ENCODE measurements at places on chromosomes 1 and 21.

DNA sequence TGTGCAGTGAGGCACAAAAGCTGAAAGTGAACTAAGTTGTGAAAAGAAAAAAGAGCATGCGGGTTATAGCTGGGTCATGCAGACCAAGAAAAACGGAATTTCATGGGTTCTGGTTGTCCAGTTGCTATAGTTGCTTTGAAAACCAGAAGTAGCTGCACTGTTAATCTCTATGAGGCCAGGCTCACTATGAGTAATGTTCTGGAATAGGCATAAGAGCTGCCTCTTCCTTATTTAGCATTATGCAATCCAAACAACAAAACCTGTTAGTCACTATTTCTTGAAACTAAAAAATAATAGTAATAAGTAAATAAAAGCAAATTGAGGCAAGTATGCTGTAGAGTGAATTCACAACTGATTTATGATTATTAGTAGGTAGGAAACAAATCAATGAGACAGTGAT is 1383.7 kb downstream of the MRPL39 start:
- DNase-seq, result no peak

DNA sequence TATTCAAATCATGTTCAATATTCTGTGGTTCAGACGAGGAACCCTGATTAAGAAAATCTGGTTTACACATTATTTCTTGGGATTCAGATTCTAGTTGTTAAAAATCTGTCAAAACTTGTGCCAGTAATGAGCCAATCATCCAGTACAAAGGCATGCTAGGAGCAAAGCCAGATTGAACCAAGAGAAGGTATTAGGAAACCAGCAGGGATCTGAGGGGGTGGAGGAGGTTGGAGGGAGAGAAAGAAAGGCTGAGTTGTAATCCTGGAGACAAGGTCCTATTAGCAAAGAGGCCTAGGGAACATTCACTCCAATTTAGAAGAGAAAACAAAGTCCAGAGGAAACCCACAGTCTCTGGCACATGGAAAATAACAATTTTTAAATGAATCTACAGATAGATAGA is 352.9 kb downstream of the LTN1 start:
- no peak for DNase-seq

- no peak for DNase-seq
Observed at GRCh38 chr1:202013603-202014002, 3.2 kb downstream of the ELF3 start.

GRCh38 chr1:84246213-84246612 is 55.3 kb upstream of the SAMD13 start:
- no peak for DNase-seq

DNA sequence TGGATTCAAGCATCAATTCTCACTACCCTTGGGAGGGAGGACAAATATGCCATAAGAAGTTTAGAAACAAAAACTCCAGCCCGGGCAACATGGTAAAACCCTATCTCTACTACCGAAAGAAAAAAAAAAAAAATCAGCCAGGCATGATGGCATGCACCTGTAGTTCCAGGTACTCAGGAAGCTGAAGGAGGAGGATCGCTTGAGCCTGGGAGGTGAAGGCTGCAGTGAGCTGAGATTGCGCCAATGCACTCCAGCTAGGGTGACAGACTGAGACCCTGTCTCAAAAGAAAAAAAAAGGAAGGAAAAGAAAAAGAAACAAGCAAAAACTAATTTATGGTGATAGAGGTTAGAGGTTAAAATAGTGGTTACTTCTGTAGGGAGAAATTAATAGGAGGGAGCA is 9.6 kb downstream of the ZNF644 start:
- no peak for DNase-seq

DNA sequence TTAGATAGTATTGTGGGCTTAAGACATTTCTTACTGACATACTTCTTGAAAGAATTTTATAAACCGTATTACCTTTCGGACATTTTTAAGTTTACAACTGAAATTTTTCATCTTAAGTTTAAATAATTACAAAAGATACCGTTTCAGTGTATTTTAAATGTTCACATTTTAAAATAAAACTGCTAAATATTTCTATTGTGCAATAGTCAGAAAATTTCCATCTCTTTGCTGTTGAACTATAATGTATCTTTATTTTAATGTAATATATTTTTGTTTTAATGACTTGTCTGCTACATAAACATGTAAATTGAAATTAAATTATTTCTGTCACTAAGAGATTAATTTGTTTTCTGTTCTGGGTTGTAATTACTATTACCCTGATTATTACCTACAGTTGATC is 74.2 kb upstream of the KIAA1614 start:
- no peak for DNase-seq

- no peak for DNase-seq
Observed at GRCh38 chr1:107874221-107874620, 90.8 kb downstream of the VAV3 start.

- no peak for DNase-seq
Observed at GRCh38 chr21:14903172-14903865, 161.5 kb downstream of the NRIP1 start.

DNA sequence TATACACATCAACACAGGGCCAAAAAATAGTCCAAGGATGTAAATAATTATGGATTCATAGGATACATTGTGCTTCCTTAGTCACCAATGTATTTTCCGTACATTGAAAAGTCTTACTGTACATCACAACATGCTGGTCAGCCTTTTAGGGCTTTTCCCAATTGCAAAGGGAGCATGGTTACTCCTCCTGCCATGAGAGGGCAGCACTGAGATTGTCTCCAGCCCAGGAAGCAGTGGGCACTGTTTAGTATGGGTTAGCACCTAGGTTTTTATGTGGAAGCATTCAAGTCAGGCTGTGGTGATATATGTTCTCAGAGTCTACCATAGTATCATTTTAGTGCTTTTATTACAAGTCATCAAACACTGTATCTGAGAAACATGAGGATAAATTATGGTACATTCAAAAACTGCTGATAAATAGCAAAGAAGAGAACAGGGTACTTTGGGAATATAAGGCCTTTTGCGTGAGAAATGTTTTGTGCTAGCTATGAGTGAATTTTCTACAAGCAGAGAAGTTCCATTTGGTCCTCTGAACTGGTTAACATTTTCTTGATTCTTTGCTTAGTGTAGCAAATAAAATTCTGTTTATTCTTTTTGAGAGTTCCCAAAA is 34.0 kb downstream of the ST6GALNAC5 start:
- no peak for DNase-seq

GRCh38 chr21:29501451-29501850 is 202.7 kb downstream of the BACH1 start:
- DNase-seq, result no peak
